ENCODE measurements at places on chromosomes 4 and X.

- DNase-seq = no peak
Measured at GRCh38 chr4:48651914-48652313, 128.2 kb downstream of the FRYL start.

DNA sequence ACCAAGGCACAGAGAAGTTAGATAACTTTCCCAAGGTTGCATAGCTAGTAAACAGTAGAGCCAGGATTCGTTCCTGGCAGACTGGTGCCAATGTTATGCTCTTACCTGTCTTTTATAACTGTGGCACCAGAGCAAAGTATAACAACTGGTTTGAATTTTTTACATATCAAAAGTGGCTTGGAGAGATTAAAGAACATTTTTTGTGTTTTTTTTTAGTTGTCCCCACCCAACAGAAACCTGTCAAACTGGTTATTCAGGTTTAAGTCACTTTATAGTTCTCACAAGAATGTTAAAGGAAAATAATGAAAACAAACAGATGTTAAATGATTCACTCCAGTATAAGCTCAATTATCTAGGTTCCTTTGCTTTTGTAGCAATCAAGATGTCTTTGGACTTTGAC is 15.6 kb upstream of the FAM47E start:
- DNase-seq = no peak

- peak; percentile 86 for DNase-seq
Measured at GRCh38 chr4:37453281-37453998, 208.9 kb downstream of the NWD2 start.

DNA sequence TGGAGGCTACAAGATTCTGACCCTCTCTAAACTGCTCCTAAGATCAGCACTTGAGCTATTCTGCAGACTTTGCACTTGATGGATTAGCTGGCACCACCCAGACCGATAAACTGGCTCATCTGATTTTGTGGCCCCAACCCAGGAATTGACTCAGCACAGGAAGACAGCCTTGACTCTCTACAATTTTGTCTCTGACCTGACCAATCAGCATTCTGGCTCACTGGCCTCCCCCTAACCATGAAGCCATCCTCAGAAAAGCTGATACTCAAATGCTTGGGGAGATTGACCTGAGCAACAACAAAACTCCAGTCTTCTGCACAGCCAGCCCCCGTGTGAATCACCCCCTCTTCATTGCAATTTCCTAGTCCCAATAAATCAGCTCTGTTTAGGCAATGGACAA is 195.4 kb upstream of the PPP1R2C start:
- no peak for DNase-seq

DNA sequence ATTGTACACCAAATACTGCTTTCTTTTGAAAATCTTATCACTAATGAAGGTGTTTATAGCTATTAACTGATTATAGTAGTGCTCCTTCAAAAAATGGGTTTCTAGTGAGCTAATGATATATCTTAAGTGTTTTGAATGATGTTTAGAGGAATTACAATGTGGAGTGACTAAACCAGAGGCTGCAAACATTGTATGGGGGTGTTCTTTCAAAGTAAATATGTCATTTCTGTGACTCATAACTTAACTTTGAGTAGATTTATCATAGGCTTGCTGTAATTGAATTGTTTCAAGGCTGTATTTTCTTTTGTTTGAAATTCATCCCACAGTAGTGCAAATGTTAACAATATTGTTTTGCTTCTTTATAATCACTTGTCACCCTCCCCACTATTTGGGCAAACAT is 141.6 kb downstream of the IL1RAPL2 start:
- DNase-seq = no peak

GRCh38 chrX:124098089-124098488 is 136.6 kb downstream of the STAG2 start:
- peak; percentile 8 for DNase-seq

- DNase-seq = no peak
Measured at GRCh38 chr4:38071801-38072431, 111.7 kb downstream of the PTTG2 start.

DNA sequence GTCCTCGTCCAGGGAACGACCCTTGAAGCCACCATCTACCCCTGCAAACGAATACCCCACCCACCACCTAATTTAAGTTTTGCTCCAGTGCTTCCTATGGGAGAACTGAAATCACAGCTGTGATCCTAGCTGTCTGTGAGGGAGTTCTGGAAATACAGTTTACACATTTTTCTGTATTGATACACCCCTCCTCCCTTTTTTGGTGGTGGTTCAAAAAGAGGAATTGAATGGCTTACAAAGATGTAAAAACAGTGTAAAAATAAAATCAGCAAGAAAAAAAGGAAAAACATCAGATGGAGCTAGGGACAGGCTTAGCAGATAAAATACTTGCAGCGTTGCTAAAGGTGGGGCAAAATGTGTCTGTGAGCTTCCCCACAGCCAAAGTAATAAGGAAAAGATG is 86.6 kb downstream of the SORCS2 start:
- no peak for DNase-seq

DNA sequence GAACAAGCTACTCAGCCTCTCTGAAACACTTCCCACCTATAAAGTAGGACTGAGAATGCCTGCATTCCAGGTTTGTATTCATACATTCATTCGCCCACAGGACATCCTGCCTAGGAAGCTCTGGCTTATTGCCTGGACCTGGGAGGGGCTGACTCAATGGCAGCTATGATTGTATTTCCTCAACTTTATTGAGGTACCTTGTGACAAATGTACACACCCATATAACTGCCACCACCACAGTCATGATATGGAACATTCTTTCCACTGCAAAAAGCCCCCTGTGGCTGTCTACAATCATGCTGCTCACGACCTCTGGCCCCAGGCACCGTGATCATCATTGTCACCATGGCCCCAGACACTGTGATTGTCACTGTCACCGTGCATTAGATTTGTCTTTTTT is 68.3 kb downstream of the ABLIM2 start:
- no peak for DNase-seq

- no peak for DNase-seq
Measured at GRCh38 chrX:146396409-146396808, 413.2 kb upstream of the CXorf51B start.

DNA sequence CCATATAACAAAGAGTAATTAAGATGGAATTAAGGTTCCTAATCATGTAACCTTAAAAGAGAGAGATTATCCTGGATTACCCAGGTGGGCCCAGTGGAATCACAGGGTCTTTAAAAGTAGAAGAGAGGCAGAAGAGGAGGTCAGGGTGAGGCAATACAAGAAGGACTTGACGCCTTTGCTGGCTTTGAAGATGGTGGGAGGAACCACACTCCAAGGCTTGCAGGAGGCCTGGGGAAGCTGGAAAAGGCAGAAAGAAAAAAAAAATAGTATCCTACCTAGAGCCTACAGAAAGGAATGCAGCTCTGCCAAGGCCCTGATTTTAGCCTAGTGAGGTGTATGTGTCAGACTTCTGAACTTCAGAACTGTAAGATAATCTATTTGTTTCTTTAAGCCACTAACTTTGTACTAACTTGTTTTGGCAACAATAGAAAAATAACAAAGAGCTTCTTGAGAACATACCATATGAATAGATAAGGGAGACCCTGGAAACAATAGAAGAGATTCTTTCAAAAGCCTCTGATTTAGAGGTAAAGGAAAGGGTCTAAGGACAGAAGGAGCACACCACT is 229.9 kb upstream of the TTC29 start:
- DNase-seq = no peak

All from spinal cord (tissue), 10 donors.